ENCODE measurements at places on chromosomes 3 and 15. TPM values are rescaled to one million over a fixed set of nuclear protein-coding genes. Genes with fewer than 3 reads are reported as not detected.

- no peak for DNase-seq
Observed at GRCh38 chr15:67103432-67103831, 38.0 kb downstream of the SMAD3 start.

DNA sequence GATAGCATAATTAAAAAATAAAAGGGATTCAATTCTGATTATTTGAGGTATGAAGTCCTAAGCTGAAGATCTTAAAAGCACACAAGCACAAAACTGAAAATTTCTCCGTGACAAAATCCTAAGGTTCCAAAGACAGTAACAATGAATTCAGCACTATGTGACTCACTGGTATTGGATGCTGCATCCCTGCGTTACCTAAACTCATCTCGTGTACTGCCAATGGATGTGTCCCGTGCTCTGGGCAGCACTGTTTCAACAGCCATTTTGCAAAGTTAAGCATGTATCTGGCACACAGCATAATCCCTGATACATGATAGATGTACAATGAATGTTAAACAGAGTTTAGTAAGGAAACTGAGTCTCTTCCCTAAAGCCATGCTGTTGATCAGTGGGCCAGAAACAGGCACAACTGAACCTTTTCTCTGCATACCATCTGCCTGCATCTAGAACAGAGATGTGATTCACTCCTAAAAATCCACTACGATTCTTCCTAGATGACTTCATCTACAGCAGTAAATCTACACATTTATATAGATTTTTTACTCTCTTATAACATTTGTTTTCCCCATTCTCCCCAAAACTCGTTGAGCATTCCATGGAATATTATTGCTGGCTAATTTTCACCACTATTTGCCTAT, 14.3 kb downstream of the SUCLG2 start:
- DNase-seq = no peak

GRCh38 chr3:142929890-142930289, 33.6 kb downstream of the PAQR9 start:
- no peak for DNase-seq

Gene CTDSPL
- 13.1 TPM for total RNA-seq

DNA sequence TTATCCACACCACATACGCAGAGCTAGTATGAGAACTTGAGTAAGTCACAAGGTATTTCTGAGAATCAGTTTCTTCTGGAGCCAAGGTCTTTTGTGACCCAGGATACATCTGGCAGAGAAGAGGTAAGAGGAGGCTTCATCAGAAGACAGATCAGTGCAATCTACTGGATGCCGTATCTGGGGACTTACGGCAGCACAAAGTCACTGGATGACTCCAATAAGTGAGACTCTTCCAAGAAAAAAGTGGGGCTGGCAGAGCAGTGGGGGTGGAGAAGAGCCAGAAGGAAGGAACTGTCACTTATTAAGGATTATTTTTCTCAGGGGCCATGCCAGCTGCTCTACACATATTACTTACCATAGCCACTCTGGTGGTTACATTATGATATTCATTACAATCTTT, 31.6 kb upstream of the UBXN7 start:
- no peak for DNase-seq

DNA sequence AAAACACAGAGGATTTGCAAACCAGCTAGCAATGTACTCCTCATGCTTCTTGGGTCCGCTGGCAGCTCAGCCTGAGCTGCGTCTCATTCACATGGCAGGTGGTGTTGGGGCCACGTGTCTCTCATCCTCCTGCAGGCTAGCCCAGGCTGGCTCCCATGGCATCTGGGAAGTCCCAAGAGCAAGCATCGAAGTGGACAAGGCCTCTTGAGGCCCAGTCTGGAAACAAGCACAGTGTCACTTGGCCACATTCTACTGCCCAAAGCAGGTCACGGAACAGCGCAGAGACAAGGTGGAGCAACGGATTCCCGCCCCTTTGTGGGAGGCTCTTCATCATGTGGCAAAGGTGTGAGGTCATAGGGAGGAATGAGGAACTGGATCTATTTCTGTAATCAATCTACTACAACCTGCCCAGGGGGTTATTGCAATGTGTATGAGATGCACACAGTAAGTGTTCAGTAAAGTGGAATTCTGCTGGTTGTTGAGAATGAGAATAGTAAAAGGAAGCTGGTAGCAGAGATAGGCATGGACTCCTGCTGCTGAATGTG, 128.3 kb downstream of the TPRA1 start:
- DNase-seq = no peak

- DNase-seq = no peak
Observed at GRCh38 chr3:187025254-187025655, 94.9 kb downstream of the ST6GAL1 start.

GRCh38 chr15:90650956-90651689, 66.0 kb upstream of the BLM start:
- no peak for DNase-seq
